C1 segment of cervical spinal cord (tissue), 14 donors: ENCODE measurements at places on chromosomes 12 and 14.

DNA sequence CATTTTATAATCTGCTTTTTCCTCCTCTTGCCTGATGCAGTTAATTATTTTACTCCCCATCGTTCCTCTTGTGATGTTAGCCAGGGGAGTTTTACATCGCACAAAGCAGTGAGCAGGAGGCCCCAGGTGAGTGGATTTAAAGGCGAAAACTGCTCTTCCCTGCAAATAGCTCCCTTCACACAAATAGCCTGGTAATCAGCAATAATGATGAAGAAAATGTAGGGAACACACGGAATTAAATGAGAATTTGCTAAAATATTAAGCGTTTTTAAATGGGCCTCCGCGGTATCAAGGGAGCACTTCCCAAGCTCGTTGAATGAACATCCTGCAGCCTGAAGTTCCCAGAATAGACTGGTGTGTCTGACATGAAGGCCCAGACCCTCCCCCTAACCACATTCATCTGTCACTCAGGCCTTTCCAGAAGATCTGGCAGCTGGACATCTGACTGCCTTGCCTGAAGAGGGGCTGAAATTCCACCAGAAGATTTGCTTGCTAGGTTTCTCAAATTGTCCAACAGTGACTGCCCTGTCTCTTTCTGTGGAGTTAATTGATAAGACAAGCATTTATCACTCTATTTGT is 127.2 kb downstream of the CCDC60 start:
- no peak for DNase-seq

- DNase-seq = no peak
These were observed 147.5 kb downstream of the KCNH5 start for GRCh38 chr14:62897771-62898170.

GRCh38 chr12:17139931-17140330 is 534.0 kb upstream of the LMO3 start:
- DNase-seq = no peak

GRCh38 chr12:67034110-67034879 is 234.9 kb upstream of the CAND1 start:
- no peak for DNase-seq

DNA sequence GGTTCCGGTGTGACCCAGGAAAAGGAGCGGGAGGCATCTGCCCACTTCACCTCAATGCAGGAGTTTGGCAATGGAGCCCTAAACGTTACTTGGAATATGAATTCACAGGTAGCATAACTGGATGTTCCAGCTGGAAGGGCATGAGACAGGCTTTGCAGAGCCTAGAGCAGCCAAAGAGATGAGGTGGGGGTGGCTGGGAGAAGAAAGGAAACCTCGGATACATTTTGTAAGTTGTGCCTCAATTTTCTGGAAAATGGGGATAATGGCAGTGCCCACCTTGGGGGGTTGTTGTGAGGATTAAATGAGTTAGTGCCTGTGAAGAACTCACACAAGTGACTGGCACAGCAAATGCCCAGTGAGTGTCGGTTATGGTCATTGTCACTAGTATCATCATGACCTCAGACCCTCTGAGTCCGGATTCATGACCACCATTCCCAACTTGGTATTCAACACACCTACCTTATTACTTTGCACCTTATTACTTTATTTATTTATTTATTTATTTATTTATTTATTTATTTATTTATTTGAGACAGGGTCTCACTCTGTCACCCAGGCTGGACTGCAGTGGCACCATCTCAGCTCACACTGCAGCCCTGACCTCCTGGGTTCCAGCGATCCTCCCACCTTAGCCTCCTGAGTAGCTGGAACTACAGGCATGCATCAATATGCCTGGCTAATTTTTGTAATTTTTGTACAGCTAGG is 56.0 kb downstream of the CLMN start:
- no peak for DNase-seq

DNA sequence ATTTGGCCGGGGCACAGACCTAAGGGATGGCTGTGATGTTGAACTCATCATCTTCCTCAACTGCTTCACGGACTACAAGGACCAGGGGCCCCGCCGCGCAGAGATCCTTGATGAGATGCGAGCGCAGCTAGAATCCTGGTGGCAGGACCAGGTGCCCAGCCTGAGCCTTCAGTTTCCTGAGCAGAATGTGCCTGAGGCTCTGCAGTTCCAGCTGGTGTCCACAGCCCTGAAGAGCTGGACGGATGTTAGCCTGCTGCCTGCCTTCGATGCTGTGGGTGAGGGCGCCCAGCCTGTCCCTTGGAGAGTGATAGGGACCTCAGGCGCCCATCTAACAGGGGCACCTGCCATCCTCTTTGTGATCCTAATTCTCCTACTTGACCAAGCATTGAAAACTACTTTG is 12.4 kb downstream of the OAS3 start:
- no peak for DNase-seq

DNA sequence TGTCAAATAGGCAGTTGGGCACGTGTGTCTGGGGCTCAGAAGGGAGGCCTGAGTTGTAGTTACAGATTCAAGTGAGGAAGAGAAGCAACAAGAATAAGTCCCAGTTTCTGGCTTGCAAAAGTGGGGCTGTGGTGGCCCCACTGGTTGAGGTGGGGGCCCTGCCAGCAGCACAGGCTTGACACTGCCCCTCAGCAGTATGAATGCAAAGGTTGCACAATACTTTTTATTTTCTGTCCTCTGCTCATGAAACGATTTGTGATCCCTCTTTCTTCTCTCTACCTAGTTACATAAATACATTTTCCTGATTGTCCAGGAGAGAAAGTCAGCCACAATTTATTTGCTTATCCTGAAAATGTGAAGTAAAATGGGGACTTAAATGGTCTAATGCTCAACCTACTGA is 577.8 kb downstream of the AACS start:
- no peak for DNase-seq

GRCh38 chr14:95359994-95360826 is 40.5 kb upstream of the CLMN start:
- no peak for DNase-seq
